Stimulated activated CD4-positive, alpha-beta T cell treated with anti-CD3 and anti-CD28 coated beads, Interleukin-4, amount 100 ng/mL, for 48 hours (primary cell): ENCODE measurements at places on chromosomes 7 and 10.

DNA sequence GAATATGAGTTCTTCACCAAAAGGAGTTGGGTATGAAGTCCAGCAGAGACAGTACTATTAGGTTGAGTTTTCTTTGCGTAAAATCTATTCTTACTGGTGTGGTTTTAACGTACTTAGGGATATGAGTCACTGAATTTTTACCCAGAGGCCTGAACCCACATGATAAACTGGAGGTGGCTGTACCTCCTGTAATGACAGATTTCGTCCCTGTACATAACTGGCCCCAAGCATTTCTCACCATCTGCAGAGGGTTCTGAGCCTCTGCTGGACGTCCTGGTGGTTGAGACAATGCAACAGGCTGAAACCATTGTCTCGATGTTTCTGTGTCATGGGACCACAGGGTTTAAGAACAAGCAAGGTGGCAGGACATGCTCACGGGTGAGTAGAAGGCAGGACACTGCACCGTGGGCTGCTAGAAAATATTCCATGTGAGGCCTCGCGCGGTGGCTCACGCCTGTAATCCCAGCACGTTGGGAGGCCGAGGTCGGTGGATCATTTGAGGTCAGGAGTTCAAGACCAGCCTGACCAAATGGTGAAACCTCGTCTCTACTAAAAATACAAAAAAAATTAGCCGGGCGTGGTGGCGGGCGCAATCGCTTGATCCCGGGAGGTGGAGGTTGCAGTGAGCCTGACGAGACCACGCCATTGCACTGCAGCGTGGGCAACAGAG lies 233.9 kb downstream of the DNAJB6 start:
- no peak for DNase-seq

- no peak for DNase-seq
Measured at GRCh38 chr10:17835688-17836087, 26.5 kb downstream of the MRC1 start.

DNA sequence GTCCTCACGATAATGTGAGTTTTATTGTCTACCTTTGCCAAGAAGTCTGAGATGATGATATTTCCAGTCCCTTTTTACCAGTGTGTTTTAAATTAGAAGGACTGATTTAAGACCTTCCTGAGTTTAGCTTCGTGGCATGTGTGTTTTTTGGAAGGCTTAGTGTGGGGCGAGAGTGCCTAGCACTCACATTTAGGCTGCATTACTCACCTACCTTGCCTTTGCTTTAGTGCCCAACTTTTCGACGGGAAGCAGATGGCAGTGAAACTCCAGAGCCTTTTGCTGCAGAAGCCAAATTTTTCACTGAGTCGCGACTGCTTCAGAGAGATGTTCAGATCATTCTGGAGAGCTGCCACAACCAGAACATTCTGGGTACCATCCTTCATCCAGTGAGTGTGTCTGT lies 50.9 kb downstream of the SND1 start:
- DNase-seq: no peak

DNA sequence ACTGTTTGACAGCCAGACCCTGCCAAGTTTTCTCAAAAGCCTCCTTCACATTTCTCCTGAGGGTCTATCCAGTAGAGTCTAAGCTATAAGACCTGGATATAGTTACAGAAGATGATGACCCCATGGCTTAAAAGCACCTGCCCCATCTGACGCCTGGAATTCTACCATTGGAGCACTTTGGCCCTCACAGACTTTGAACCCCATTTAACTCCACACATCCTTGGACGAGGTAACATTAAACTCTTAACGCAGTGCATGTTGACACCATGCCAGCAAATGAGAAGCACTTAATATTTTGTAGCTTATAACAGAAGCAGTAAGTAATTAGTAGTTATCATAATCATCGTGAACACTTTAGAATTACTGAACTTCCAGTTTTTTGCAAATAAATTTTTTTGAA lies 61.9 kb upstream of the SMNDC1 start:
- DNase-seq: no peak

DNA sequence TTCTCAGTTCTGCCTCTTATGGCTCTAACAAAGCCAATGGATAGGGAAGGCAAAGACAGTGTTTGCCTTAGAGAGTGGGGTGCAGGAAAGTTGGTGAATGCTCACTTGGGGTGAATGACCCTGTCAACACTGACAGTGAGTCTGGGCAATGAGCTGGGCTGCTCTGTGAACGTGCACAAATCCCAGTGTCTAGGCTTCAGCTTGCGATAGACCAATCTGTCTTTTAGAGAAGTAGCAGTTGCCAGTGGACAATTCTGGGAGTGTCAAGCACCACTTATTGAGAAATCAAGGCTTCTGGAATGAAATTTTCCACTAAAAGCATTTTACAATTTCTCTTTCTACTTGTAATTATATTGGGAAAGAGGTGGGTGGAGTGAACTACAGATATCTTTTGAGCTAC lies 141.4 kb downstream of the HERPUD2 start:
- no peak for DNase-seq
